Mesothelial cell of epicardium (in vitro differentiated cells): ENCODE measurements at places on chromosomes 2 and 18. TPM values are rescaled to one million over a fixed set of nuclear protein-coding genes. Genes with fewer than 3 reads are reported as not detected.

Gene AOX1
- total RNA-seq: 1.6 to 2.4 TPM (median 2.2 TPM) in 3 replicates

Gene SP140
- 0.34 to 0.75 TPM (median 0.54 TPM) in 3 replicates for total RNA-seq

Gene RAMP1
- total RNA-seq: 2.0 to 2.1 TPM (median 2.0 TPM) in 3 replicates

Gene SCYGR1
- total RNA-seq: not detected in 3 replicates

Gene AFF3
- 14.4 to 15.6 TPM (median 14.7 TPM) in 3 replicates for total RNA-seq

Gene XIRP2
- 0.07 TPM in 1 of 3 replicates, not detected in the others for total RNA-seq

Gene FOXD4L1
- total RNA-seq: 0.16 to 0.50 TPM (median 0.49 TPM) in 3 replicates

Gene SP9
- total RNA-seq: 1.1 to 1.4 TPM (median 1.3 TPM) in 3 replicates

Gene DNPEP
- total RNA-seq: 73.2 to 85.1 TPM (median 77.1 TPM) in 3 replicates
